ENCODE measurements at places on chromosomes 1 and 21.

DNA sequence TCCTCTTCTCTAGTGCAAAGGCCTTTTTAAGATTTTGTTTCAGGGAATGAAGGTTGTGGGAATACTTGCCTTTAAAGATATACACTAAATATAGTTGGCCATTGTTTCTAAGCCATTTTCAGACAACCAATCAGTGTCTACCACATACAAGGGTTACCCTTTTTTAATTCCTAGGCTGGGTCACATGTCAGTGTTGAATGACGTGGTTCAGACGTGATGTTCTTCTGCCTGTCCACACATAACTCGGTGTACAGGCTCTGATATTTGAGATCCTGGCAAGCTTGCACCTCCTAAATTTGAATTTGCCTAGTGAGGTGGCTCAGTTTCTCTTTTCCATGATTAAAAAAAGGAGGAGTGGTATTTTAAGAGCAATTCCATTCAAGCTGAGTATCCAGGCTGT, 38.8 kb downstream of the DTL start:
- H3K4me1 ChIP-seq, result no peaks in the 10 kb centered on the region
- H3K36me3 ChIP-seq, result no peaks in the 10 kb centered on the region
- DNase-seq, result no peak
- H3K27me3 ChIP-seq, result no peaks in the 10 kb centered on the region

- no peaks in the 10 kb centered on the region for H3K27me3 ChIP-seq
- DNase-seq, result peak; percentile 40
- no peak overlapping the region for H3K4me3 ChIP-seq
- H3K36me3 ChIP-seq, result no peaks in the 10 kb centered on the region
- peaks cover 21% of the 10 kb centered on the region for H3K4me1 ChIP-seq
- H3K27ac ChIP-seq, result peak overlapping the region; percentile 17
Measured at GRCh38 chr1:196407358-196408051, 200.7 kb downstream of the KCNT2 start.

DNA sequence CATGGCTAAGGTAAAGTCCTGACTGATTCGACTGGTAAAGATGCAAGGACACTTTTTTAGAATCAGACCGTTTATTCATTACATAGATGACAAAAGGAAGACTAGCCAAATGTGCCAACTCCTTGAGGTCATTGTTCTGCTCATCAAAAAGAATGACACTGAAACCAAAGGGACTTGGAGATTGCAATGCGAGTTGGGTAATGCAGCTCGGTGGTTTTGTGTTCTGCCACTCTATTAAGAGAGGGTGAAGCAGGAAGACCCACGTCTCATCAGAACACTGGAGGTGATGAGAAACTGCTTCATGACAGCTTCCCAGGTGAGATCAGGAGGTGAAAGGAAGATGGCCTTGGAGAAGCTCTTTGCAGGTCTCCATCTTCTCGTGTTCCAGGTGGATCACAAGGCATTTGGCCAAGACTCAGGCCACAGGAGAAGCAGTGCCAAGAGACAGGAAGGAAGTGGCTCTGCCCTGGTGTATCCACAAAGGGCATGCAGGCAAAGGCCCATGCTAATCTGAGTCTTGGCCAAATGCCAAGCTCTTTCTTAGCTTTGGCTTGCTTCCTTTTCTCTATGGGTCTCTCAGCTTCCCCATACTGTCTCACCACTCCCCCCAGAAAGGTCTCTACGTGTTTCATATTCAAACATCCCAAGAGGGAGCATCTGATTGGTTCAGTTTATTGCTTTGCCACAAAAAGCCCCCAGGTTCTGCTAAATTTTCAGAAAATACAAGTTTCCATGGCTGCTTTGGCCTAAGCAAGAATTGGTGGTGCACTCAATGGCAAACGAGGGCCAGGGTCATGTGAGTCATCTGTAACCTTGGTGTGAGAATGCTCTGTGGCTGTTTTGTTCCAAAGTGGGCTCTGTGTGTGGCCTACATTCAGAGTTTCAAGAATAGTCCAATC, 5.7 kb upstream of the CCT8 start:
- no peak overlapping the region for H3K4me3 ChIP-seq
- H3K36me3 ChIP-seq, result no peaks in the 10 kb centered on the region
- no peaks in the 10 kb centered on the region for H3K4me1 ChIP-seq
- DNase-seq, result no peak
- no peaks in the 10 kb centered on the region for H3K27me3 ChIP-seq
- H3K27ac ChIP-seq, result no peak overlapping the region

DNA sequence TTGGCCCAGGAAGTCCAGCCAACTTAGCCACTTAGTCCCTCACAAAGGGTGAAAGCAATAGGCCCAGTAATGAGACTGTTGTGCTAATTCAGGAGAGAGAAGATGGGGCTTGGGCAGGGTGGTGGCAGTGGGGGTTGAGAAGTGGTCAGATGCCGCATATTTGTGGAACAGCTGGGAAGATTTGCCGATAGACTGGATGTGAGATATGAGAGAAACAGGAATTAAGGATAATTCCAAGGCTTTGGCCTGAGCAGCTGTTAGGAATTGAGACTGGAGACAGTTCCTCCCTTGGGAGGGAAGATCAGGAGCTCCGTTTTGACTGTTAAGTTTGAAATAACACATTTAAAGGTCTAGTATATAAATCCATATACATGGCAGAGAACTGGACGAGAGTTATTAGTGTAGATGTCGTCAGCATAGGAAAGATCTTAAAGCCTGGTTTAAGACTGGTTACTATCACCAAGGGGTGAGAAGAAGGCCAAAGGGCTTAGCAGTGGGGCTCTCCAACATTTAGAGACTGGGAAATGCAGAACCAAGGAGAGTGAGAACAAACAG, 323.7 kb upstream of the FAM78B start:
- no peak overlapping the region for H3K27ac ChIP-seq
- no peak overlapping the region for H3K4me3 ChIP-seq
- no peaks in the 10 kb centered on the region for H3K27me3 ChIP-seq
- peaks cover 5% of the 10 kb centered on the region for H3K4me1 ChIP-seq
- DNase-seq, result no peak
- no peaks in the 10 kb centered on the region for H3K36me3 ChIP-seq

DNA sequence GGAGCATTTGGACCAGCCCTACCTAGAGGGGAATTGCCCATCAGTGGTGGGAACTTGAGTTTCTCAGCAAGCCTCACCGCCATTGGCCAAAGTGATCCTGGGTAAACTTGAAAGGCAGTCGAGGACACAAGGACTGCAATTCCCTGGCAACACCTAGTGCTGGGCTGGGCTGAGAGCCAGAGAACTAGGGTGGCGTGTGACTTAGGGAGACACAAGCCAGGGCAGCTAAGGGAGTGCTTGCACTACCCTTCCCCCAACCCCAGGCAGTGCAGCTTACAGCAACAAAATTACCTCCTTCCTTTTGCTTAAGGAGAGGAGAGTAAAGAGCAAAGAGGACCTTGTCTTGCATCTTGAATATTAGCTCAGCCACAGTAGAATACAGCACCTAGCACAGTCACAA, 176.9 kb upstream of the PRMT6 start:
- H3K4me3 ChIP-seq, result no peak overlapping the region
- H3K36me3 ChIP-seq, result no peaks in the 10 kb centered on the region
- DNase-seq, result peak; percentile 0

GRCh38 chr1:183106746-183107145, 79.3 kb upstream of the LAMC2 start:
- H3K27ac ChIP-seq, result peak overlapping the region; percentile 43
- peak; percentile 46 for DNase-seq
- H3K36me3 ChIP-seq, result peaks cover 76% of the 10 kb centered on the region
- H3K4me3 ChIP-seq, result no peak overlapping the region
- peaks cover 26% of the 10 kb centered on the region for H3K4me1 ChIP-seq

- H3K4me1 ChIP-seq, result no peaks in the 10 kb centered on the region
- peaks cover 41% of the 10 kb centered on the region for H3K27me3 ChIP-seq
- no peak overlapping the region for H3K4me3 ChIP-seq
- no peak for DNase-seq
- no peaks in the 10 kb centered on the region for H3K36me3 ChIP-seq
Measured at GRCh38 chr1:2466270-2466665, 9.8 kb upstream of the PLCH2 start.

GRCh38 chr21:19034041-19034440, 630.5 kb upstream of the TMPRSS15 start:
- H3K4me1 ChIP-seq, result no peaks in the 10 kb centered on the region
- H3K4me3 ChIP-seq, result no peak overlapping the region
- H3K27me3 ChIP-seq, result no peaks in the 10 kb centered on the region
- no peak for DNase-seq

DNA sequence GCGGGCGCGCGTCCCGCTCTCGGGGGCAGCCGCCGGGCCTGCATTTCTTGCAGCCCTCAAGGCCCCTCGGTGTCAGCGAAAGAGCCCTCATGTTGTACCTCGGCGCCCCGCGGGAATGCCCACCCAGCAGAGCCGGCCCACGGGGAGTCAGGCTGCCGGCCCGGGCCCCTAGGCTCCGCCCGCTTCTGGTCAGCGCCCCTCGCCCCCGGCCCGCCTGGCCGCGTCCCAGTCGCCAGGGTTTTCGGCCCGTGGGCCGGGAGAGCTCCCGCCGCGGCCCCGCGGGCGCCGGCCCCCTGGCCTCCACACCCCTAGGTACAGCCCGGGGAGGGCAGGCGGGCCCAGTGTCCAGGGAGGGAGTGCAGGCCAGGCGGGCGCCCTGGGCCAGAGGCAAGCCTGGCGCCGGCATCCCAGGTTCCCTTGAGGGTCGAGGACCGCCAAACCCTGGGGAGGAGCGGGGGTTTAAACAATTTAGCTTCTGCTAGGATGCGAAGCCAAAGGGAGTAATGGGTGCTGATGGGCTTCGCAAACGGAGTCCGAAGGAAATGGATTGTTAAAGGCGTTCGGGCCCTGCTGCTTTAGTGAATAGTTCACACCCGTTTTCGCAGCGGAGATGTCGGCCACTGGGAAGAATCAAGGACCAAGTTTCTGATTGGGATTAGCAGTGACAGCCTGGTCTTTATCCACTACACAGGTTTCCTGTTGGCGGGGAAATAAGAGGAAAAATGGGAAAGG, 486 bp upstream of the KCNA3 start:
- H3K36me3 ChIP-seq, result no peaks in the 10 kb centered on the region
- H3K27me3 ChIP-seq, result peaks cover 55% of the 10 kb centered on the region
- H3K4me1 ChIP-seq, result no peaks in the 10 kb centered on the region
- H3K4me3 ChIP-seq, result no peak overlapping the region

- H3K4me3 ChIP-seq, result no peak overlapping the region
- no peaks in the 10 kb centered on the region for H3K4me1 ChIP-seq
- no peaks in the 10 kb centered on the region for H3K36me3 ChIP-seq
- no peak for DNase-seq
- 0 out of 2 replicates have a peak, but pooled peaks cover 5% of the 10 kb centered on the region for H3K27me3 ChIP-seq
- H3K27ac ChIP-seq, result no peak overlapping the region
Measured at GRCh38 chr1:48680411-48681035, 96.2 kb downstream of the BEND5 start.

DNA sequence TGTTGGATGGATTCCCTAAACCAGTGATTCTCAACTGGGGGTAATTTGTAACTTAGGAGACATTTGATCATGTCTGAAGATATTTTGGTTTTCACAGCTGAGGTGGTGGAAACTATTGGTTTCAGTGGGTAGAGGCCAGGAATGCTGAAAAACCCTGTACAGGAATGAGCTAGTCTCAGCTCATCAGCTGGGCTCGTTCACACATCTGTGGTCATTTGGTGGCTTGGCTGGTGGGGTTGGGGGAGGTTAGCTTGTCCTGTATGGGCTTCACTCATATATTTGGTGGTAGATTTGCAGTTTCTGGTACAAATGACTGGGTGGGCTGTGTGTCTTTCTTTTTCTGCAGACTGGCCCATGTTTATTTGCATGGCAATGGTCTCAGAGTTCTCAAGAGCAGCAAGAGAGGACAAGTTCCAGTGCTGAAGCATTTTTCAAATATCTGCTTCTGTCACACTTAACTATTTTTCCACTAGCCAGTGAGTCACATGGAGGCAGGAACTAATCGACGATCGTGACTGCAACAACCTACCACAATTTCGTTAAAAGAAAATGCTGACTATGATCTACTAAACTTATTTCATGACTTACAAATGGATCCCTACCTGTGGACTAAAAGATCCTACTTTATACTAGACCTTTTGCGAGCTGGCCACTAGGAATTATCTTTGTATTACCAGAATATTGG, 321.7 kb upstream of the PLXNA2 start:
- no peaks in the 10 kb centered on the region for H3K27me3 ChIP-seq
- no peaks in the 10 kb centered on the region for H3K4me1 ChIP-seq
- no peak for DNase-seq
- H3K4me3 ChIP-seq, result no peak overlapping the region
- no peak overlapping the region for H3K27ac ChIP-seq

- no peak for DNase-seq
- H3K27me3 ChIP-seq, result peaks cover 22% of the 10 kb centered on the region
- H3K36me3 ChIP-seq, result no peaks in the 10 kb centered on the region
- H3K4me3 ChIP-seq, result no peak overlapping the region
- no peak overlapping the region for H3K27ac ChIP-seq
Measured at GRCh38 chr1:7007902-7008301, 222.6 kb downstream of the CAMTA1 start.

DNA sequence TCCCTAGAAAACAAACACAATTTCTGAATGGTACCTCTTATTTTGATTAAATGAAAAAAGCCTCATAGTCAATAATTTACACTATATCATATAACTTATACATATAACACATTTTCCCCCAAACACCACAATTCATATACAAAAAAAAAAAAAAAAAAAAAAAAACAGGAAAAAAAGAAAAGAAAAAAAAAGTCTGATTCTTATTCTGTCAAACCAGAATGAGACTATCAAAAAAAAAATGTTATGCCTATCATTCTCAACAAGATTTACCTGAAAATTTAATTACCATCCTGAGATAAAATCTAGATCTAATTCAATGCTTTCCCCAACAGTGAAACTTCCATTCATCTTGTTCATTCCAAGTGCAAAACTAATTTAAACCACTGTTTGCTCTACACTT, 86.8 kb downstream of the PCNX2 start:
- no peak overlapping the region for H3K4me3 ChIP-seq
- DNase-seq, result no peak
- no peaks in the 10 kb centered on the region for H3K4me1 ChIP-seq
- no peak overlapping the region for H3K27ac ChIP-seq
- H3K36me3 ChIP-seq, result no peaks in the 10 kb centered on the region

DNA sequence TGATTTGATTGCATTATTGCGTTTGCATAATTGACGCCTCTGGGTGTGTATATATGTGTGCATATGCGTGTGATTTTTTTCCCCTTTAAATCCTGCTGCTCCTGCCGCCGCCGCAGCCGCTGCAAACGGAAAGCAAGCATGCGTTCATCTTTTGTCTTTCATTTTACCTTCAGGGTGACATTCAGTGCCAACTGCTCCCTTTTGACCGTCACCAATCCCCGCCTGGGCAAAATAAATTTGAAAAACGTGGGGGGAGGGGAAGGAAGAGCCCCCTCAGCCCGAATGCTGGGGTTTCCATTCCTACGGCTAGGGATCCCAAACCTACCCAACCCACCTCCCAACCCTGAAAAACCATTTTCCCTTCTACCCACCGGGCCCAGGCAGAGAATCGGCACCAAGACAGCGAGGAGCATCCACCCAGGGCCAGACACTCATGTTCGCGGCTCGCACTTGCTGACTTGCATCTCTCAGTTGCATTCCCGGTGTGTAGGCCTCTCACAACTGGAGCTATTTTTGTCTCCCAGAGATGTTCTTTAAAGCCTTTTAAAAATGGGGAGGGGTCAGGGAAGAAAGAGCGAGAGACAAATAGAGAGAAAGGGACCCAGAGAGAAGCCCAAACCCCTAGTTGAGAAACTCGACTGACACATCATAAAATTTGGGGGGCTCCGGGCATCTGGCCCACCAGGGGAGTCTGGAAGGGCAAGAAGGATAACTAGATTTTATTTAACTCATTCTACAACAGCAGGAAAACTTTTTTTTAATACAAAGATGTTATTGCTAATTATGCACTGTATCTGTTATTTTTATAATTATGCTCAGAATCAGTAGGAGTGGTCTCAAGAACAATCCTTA, 367.1 kb upstream of the ESRRG start:
- H3K27me3 ChIP-seq, result peaks cover 3% of the 10 kb centered on the region
- no peaks in the 10 kb centered on the region for H3K4me1 ChIP-seq
- no peak for DNase-seq
- H3K36me3 ChIP-seq, result no peaks in the 10 kb centered on the region

GRCh38 chr1:44084998-44085675, 33.5 kb upstream of the KLF17 start:
- DNase-seq, result peak; percentile 83
- peaks cover 10% of the 10 kb centered on the region for H3K4me1 ChIP-seq
- peak overlapping the region; percentile 40 for H3K27ac ChIP-seq
- H3K4me3 ChIP-seq, result no peak overlapping the region
- H3K27me3 ChIP-seq, result no peaks in the 10 kb centered on the region

Data from GM23248 (cell line).